Germinal center (tissue), 1 donor: ENCODE measurements at places on chromosomes 1 and 21.

- no peak for DNase-seq
Measured at GRCh38 chr1:192401825-192402224, 85.0 kb downstream of the RGS21 start.

DNA sequence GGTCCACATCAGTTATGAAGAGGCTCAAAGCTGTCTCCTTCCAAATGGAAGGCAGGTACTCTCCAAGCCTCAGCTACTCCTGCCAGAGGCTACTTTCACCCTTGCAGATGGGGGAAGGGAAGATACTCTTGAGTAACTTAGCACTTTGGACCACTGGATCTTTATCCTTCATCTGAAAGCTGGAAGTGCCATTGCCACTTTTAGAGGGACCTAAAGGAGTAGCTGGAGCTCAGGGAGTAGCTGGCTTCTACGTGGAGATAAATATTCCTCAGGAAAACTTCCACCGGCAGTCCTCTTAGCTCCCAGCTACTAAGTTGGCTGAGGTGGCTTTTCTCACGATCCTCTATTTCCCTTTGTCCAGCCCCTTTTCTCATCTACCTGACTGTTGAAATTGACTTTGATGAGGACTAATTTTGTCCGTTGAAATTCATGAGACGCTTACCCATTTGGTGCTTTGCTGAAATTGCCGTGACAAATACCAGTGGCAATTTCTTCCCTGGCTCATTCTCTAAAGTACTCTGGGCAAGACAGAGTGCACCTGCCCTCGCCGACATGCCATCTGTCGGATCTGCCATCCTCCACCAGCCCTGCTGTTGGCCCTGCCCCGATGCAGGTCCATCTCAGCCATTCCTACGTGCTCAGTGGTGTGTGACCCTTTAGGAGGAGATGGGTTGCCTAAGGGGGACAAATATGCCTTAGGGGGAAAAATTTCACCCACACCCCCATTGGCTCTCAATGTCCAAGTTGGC lies 13.6 kb downstream of the IGSF21 start:
- DNase-seq = no peak

GRCh38 chr1:225601902-225602589 lies 50.9 kb downstream of the ENAH start:
- DNase-seq = no peak

DNA sequence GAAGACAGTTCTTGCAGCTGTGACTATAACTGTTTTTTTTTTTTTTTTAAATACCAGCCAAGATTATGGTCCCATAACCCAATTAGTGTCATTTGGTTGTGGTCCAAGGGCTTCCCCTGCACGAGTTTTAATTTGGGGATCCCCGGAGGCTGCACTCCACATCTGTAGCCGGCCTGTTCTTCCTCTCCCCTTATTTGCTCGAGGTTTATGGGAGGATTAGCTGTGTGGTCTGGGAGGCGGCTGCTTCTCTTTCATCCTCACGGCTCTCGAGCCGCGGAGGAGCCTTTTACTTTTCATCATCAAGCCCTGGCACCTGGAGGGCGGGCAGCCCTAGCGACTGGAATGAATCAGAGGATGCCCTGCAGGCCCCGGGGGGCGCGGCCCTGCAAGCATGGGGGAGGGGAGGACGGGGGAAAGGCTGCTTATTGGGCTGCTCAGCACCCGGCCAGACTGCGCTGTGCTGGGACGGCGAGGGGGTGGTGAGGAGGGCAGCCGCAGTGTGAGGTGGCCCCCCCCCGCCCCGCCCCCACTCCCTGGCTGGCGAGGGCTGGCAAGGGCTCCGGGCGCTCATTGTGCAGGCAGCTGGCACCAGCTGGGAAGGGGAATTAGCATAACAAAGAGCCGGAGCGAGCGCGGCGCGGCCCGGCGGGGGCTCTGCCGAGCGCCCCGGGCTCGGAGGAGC lies 18.5 kb downstream of the SERTAD4 start:
- DNase-seq = peak; percentile 21

DNA sequence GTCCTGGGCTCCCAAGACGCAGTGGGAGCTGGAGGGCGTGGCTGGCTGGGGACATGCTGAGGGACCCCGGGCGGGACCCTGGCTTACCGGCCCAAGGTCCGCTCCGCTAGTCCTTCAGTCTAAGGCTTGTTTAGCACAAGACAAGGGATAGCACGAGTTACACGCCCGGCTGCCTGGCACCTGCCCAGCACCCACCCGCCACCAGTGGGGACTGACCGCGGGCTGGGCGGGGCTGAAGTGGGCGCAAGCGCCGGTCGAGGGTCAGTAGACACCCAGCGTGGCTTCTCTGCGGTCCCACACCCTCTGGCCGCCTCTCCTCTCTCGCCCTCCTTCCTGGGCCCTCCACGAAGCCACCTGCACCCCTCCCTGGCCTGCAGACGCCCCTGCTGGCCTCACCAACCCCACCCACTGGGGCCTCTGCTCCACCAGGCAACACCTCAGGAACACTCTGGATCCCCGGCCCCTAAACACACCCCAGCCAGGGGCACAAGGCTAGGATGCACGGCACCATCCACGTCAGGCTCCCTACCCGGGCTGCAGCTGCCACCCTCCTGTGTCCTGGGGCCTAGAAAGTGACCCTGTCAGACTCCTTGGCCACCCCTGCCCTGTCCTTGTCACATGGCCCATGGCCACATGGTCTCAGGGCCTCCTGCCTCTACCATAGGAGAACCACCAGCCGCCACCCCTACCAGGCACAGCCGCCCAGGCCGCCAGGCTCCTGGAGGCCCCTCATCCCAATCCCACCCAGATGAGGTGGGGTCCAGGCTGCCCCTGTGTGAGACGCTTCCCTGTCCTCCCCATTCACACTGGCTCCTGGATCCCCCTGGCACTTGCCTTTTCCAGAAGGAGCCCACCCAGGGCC lies 6.1 kb downstream of the TAS1R3 start:
- DNase-seq = no peak

DNA sequence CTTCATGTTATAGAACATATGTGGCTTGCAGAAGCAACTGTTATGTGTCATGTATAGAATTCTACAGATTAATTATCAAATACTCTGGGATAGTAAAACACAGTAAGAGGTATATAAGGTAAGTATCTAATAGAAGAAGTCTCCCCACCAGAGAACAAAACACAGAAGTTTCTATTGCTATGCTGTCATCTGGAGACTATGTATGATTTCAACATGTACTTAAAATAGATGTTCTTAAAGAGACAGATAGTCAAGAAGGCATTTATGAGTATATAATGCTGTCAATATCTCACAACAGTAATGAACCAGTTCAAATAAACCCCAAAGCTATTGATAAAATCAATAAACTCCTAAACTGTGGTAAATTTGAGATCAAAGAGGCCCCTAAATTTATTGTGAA lies 8.1 kb upstream of the ADCY10 start:
- no peak for DNase-seq

DNA sequence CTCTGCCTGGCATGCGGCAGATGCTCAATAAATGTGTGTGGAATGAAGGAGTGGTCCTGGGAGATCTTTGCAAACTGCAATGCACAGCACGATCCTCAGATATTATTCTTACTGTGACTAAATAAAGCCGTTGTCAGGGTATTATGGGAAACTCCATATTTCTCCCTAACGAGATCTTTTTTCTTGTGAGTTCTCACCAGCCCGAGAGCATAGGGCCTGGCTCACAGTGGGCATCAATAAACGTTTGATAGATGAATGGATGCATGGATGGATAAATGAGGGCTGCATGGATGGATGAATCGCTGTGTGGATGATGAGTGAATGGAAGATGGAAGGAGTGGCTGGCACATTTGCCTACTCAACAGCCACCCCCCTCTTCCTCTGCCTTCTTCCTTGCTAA lies 69.6 kb downstream of the SDC3 start:
- no peak for DNase-seq

- no peak for DNase-seq
Measured at GRCh38 chr1:45198185-45198584, 8.2 kb downstream of the ZSWIM5 start.

DNA sequence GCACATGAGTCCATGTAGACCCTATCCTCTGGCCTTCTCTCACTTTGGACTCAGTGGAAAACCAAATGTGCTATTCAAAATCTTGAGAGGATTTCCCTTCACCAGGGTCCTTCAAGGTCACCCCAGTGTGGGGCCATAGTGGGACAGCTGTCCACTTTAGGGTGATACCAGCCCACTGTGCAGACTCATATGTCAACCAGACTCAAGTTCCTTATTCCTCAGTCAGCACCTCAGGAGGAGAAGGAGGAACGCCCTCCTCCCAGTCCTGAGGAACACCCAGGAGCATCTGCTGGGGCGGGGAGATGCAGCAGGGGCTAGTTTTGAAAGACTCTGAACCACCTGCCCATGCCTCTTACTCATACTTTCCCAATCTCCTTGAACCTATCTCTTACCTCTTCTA lies 340.9 kb downstream of the MATN1 start:
- no peak for DNase-seq

DNA sequence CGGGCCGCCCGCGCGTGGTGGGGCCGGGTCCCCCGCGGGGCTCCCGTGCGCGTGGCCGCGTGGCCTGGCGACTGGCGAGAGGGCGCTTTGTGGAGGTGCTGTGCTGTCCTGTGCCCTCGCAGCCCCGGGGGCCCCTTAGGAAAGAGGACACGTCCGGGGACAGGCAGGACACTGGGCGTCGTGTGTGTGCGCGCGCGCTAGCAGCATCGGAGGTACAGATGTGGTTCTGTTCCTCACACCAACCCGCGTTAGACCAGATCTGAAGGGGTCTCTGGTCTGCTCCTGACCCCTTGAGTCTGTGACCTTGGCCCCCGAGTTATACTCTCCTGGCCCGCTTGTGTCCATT lies 489 bp downstream of the ACTN2 start:
- no peak for DNase-seq

GRCh38 chr1:40717955-40718354 lies 26.5 kb downstream of the NFYC start:
- DNase-seq = no peak

GRCh38 chr1:6074192-6074901 lies 28.7 kb downstream of the KCNAB2 start:
- DNase-seq = no peak

GRCh38 chr1:182061594-182061993 lies at the start of gene ZNF648:
ZNF648 (minus strand) TSS chr1:182061712; CDS start chr1:182058010, 3,702 bp downstream.
- DNase-seq = no peak

GRCh38 chr1:21775985-21776562 lies 6.9 kb downstream of the USP48 start:
- DNase-seq = no peak

DNA sequence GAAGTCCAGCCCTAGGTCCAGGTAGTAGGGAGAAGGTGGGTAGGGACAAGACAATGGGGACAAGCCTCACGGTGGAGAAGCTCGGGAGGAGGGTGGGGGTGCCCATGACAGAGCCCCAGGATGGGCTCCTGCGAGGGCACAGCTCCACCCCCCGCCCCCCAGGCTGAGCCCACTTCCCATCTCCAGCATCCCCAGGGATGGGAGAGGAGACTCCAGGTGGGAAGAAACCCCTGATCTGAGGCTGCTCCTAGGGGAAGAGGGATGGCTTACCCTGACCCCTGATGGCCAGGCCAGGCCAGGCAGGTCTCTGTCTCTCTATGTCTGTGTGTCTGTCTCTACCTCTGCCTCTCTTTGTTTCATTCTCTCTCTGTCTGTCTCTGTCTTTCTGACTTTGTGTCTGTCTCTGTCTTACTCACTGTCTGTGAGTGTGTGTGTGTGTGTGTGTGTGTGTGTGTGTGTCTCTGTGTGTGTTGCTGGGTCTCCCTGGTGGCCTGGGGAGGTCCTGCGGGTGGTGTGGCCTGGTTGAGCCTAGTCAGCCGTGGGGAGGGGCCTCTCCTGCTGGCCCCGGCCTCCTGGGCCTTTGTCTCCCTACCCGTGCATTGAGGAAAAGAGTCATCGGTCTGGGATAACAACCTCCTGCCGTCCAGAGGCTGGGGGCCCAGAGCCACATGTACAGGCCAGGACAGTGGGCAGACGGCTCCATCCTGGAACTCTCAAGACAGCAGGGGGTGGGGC lies 45.7 kb downstream of the WNT9A start:
- DNase-seq = no peak

DNA sequence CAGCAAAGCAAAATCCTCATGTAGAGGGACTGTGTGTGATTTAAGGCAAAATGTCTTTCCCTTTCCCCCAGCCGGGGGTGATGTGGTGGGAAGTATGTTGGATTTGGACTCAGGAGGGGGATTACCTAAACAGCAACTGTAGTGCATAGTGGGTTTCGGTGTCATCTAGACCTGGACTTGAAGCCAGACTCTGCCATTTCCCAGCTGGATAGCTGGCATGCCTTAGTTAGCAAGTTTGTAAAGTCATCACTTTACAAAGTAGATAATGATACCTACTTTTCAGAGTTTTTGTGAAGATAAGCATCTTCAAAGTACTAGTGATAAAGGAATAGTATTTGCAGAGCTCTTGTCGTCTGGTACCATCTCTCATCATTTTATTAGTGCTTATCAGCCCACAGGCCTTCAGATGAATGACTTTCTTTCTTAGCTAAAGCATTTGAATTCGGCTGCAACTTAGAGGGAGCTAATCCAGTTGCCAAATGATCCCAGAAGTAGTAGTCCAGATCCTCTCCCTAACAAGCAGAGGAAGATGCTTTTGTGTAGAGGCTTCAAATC lies 56.2 kb upstream of the ROR1 start:
- DNase-seq = no peak

GRCh38 chr1:162976628-162977027 lies 92.5 kb upstream of the RGS4 start:
- no peak for DNase-seq

DNA sequence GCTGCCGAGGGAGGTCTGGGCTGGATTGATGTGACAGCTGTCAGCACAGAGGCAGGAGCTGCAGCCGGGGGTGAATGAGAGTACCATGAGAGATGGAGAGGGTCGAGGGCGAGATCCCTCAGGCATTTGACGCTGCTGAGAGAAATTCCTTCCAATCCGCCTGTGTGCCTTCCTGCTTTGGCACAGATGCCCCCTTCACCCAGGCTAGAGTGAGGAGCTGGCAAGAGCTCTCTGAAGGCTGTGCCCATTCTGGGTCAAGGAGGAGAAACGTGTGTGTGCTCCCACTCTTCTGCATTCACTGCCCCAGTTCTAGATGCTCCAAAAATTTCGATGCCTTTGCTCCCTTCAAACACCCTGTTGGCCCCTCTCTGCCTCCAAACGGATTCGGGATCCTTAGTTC lies 4.8 kb downstream of the ARTN start:
- no peak for DNase-seq

- no peak for DNase-seq
Measured at GRCh38 chr1:11977625-11978024, 2.6 kb upstream of the MFN2 start.

- DNase-seq = no peak
Measured at GRCh38 chr1:197696372-197696771, 78.9 kb downstream of the DENND1B start.

GRCh38 chr1:54795356-54795665 lies 5.8 kb downstream of the TTC22 start:
- no peak for DNase-seq

- no peak for DNase-seq
Measured at GRCh38 chr1:94787691-94788090, 32.5 kb upstream of the SLC44A3 start.

DNA sequence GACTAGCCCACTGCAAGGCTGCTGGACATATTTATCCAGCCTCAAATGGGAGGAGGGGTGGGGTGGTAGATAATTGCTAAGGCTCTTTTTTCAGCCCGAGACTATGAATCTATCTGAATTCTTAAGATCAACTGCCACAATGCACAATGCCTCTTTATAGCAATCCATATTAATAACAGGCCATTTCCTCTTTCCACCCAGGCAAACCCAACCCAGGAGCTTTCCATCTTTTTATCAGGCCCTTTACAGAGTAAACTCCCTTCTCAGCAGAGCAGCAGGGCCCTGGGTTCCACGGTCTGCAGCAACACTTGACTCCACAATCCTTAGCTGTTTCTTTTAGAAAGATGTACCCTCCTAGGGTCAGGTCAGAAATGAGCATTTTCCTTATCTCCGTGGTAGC lies 806 bp downstream of the DDOST start:
- DNase-seq = no peak
